ENCODE measurements at places on chromosomes 2 and 18.

DNA sequence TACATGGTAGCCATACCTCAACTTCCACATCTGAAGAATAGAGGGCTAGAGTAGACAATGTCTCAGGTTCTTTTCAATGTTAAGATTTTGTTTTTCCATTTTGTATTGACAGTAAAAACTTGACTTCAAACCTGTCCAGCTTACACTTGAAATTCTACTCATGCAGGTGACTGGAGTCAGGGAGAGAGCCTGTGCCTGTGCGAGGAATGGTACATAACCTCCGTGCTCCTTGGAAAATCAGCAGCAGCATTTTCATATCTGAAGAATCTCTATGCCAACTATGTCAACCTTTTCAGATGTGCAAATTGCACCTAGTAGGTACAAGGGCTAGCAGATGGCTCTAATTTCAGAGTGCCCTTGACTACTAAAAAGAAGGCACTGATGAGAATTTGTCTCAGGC, 2.1 kb downstream of the PLA2R1 start:
- no peak overlapping the region for H3K27ac ChIP-seq
- no peak overlapping the region for H3K4me3 ChIP-seq
- no peak for DNase-seq
- peaks cover 7% of the 10 kb centered on the region for H3K4me1 ChIP-seq

DNA sequence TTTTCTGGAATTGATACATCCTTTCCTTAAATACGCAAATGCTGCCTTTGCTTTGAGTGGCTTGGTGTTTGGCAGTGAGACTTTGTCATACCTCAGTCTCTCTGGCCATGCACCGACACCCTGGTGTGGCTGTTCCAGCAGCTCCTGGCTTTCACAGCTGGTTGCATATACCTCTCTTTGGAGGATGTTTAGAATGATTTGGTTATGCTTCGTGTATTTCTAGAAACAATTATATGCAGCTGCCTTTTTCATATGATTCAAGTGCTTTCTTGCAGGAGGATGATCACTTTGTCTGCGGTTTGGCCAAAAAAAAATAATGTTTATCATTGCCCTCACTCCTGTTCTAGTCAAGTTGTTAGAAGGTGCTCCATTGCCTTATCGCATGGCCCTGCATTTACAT, 95.0 kb upstream of the EML6 start:
- H3K4me1 ChIP-seq = peaks cover 15% of the 10 kb centered on the region
- H3K27ac ChIP-seq = no peak overlapping the region
- peaks cover 48% of the 10 kb centered on the region for H3K36me3 ChIP-seq
- no peaks in the 10 kb centered on the region for H3K27me3 ChIP-seq

- no peaks in the 10 kb centered on the region for H3K36me3 ChIP-seq
- H3K4me1 ChIP-seq = no peaks in the 10 kb centered on the region
- no peak for DNase-seq
- no peak overlapping the region for H3K4me3 ChIP-seq
- no peak overlapping the region for H3K27ac ChIP-seq
- H3K27me3 ChIP-seq = no peaks in the 10 kb centered on the region
These were observed 659.8 kb downstream of the CPS1 start for GRCh38 chr2:211216221-211216620.

DNA sequence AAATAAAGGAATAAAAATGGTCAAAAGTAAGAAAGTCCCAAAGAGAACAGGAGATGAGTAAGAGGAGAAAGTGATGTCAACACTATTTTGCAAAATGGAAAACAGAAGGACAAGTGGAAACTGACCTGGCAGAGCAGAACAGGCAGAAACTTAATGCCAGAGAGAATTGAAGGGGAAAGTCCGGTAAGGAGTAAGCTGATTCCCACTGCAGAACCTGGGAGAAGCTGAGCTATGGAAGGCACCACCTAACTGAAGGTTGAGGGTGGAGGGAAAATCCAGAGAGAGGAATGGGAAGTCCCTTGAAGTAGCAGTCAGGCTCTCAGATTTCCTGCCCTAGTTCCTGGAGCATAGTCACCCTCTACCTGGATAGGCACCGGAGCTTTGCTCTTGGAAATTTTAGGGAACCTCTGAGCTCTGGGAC, 59.8 kb downstream of the MOGAT1 start:
- H3K36me3 ChIP-seq = no peaks in the 10 kb centered on the region
- no peak overlapping the region for H3K4me3 ChIP-seq
- H3K27me3 ChIP-seq = peaks cover 12% of the 10 kb centered on the region

- H3K4me3 ChIP-seq = no peak overlapping the region
- H3K4me1 ChIP-seq = no peaks in the 10 kb centered on the region
- no peak overlapping the region for H3K27ac ChIP-seq
- no peaks in the 10 kb centered on the region for H3K36me3 ChIP-seq
These were observed 30.4 kb upstream of the MAPRE3 start for GRCh38 chr2:26940001-26940400.

GRCh38 chr2:57527685-57528084, 518.9 kb upstream of the VRK2 start:
- H3K27ac ChIP-seq = no peak overlapping the region
- no peak for DNase-seq
- peaks cover 4% of the 10 kb centered on the region for H3K36me3 ChIP-seq
- no peaks in the 10 kb centered on the region for H3K27me3 ChIP-seq
- H3K4me3 ChIP-seq = no peak overlapping the region

DNA sequence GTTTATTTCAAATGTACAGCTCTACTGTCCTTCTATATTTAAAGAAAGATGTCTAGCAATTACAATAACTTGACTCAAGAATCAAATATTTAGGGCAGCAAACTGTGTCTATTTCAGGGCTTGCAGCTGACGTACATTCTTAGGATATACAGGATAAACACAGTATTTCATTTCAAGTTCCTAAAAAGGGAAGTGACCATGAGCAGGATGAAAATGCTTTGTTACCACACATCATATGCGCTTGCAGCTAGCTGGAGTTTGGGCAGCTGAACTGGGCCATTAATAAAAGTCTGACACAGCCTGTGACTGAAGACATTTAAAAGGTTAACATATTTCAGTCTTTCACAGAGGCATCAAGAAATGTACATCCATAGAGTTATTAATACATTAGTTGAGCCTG, 264.6 kb upstream of the TRIB2 start:
- peak overlapping the region; percentile 61 for H3K4me3 ChIP-seq
- H3K27me3 ChIP-seq = no peaks in the 10 kb centered on the region
- peaks cover 41% of the 10 kb centered on the region for H3K4me1 ChIP-seq
- peak overlapping the region; percentile 45 for H3K27ac ChIP-seq
- H3K36me3 ChIP-seq = no peaks in the 10 kb centered on the region

- H3K36me3 ChIP-seq = peaks cover 81% of the 10 kb centered on the region
- H3K27me3 ChIP-seq = no peaks in the 10 kb centered on the region
- peaks cover 2% of the 10 kb centered on the region for H3K4me1 ChIP-seq
- no peak overlapping the region for H3K27ac ChIP-seq
- no peak overlapping the region for H3K4me3 ChIP-seq
These were observed 12.7 kb downstream of the WDR75 start for GRCh38 chr2:189454009-189454408.

DNA sequence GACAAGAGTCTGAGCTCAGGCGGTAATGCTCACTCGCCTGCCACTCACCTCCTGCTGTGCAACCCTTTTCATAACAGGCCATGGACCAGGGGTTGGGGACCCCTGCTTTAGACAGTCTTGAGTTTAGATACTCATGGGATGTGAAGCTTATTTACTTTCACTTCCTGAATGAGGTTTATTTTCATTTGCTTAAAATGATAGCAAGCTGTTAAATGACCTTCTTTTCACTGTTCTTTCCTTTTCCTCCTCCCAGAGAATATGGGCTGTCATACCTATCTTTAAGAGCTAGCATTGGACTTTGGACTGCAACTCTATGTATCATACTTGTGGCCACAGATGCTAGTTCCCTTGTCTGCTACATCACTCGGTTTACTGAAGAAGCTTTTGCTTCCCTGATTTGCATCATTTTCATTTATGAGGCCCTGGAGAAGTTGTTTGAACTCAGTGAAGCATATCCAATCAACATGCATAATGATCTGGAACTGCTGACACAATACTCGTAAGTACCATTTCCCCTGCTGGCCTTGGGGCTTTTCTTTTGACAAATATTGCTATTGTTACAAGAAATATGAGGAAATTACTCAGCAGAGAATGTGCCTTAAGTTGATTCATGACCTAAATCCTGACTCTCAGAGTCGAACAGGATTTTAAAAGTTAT, 168.5 kb downstream of the DPP4 start:
- no peak overlapping the region for H3K27ac ChIP-seq
- H3K36me3 ChIP-seq = no peaks in the 10 kb centered on the region
- no peak for DNase-seq
- no peaks in the 10 kb centered on the region for H3K27me3 ChIP-seq

- H3K4me1 ChIP-seq = no peaks in the 10 kb centered on the region
- H3K27ac ChIP-seq = no peak overlapping the region
- no peaks in the 10 kb centered on the region for H3K36me3 ChIP-seq
- DNase-seq = no peak
- H3K4me3 ChIP-seq = no peak overlapping the region
These were observed 500.5 kb upstream of the SPHKAP start for GRCh38 chr2:228681979-228682378.

GRCh38 chr2:121018136-121019061, 266.6 kb downstream of the TFCP2L1 start:
- H3K27me3 ChIP-seq = peaks cover 3% of the 10 kb centered on the region
- no peak for DNase-seq
- no peaks in the 10 kb centered on the region for H3K36me3 ChIP-seq

DNA sequence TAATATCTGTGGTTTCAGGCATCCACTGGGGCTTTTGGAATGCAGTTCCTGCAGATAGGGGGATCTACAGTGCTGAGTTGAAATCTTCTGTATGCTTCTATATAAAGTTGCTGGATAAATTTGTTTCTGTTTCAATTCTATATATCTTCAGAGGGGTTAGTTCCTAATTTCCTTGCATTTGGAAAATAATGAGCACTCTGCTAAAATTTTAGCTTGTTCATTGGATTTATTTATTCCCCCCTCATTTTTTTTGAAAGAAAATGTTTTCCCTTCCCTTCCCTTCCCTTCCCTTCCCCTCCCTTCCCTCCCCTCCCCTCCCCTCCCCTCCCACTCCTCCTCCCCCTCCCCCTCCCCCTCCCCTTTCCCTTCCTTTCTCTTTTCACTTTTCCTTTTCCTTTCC, 212.3 kb downstream of the GPD2 start:
- no peak for DNase-seq
- no peaks in the 10 kb centered on the region for H3K36me3 ChIP-seq
- H3K27ac ChIP-seq = no peak overlapping the region
- peaks cover 2% of the 10 kb centered on the region for H3K27me3 ChIP-seq

- no peak overlapping the region for H3K27ac ChIP-seq
- no peaks in the 10 kb centered on the region for H3K36me3 ChIP-seq
- DNase-seq = no peak
- no peak overlapping the region for H3K4me3 ChIP-seq
These were observed 95.2 kb upstream of the SPRED2 start for GRCh38 chr2:65527451-65528240.

DNA sequence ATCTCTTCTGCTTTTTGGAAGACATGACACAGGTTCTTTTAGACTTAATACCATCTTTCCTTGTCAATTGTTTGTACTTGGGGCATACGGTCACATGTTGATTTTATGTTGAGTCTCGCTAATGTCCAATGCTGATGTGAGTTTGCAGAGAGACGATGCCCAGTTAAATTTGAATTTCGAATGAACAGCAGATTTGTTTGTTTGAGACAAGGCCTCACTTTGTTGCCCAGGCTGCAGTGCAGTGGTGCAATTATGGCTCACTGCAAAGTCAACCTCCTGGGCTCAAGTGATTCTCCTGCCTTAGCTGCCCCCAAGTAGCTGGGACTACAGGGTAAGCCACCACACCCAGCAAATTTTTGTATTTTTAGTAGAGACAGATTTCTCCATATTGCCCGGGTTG, 473.5 kb downstream of the RIT2 start:
- DNase-seq = no peak
- no peaks in the 10 kb centered on the region for H3K36me3 ChIP-seq
- no peaks in the 10 kb centered on the region for H3K27me3 ChIP-seq
- no peak overlapping the region for H3K27ac ChIP-seq

- H3K27me3 ChIP-seq = no peaks in the 10 kb centered on the region
- DNase-seq = no peak
- H3K36me3 ChIP-seq = peaks cover 3% of the 10 kb centered on the region
These were observed 11.7 kb downstream of the CNDP1 start for GRCh38 chr18:74546007-74546406.

- H3K4me1 ChIP-seq = no peaks in the 10 kb centered on the region
- H3K27me3 ChIP-seq = no peaks in the 10 kb centered on the region
- no peak overlapping the region for H3K27ac ChIP-seq
- H3K4me3 ChIP-seq = no peak overlapping the region
- no peaks in the 10 kb centered on the region for H3K36me3 ChIP-seq
- no peak for DNase-seq
These were observed 42.1 kb upstream of the SNED1 start for GRCh38 chr2:240956171-240956934.

DNA sequence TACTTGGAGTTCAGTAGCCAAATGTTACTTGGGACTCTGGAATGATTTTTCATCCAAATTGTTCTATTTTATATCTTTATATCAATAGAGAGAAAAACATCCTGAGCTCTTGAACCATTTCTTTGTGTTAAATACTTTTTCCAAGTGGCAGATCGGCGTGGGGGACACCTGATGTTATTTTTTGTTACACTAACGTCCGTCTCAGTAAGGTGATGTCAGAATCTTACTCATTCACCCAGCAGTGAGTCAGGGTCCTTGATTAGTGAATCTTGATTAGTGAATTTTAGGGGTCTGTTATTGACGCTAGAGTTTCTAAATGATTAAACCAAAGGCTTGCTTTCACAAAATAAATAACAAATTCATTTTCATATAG, 1.7 kb downstream of the MIB1 start:
- H3K4me3 ChIP-seq = peak overlapping the region; percentile 83
- H3K27me3 ChIP-seq = no peaks in the 10 kb centered on the region
- no peak for DNase-seq
- peaks cover 47% of the 10 kb centered on the region for H3K4me1 ChIP-seq
- H3K27ac ChIP-seq = peak overlapping the region; percentile 42

GRCh38 chr18:74773171-74773624, 175.5 kb downstream of the ZNF407 start:
- H3K27me3 ChIP-seq = no peaks in the 10 kb centered on the region
- H3K27ac ChIP-seq = no peak overlapping the region
- H3K36me3 ChIP-seq = peaks cover under 1% of the 10 kb centered on the region
- H3K4me3 ChIP-seq = no peak overlapping the region
- no peak for DNase-seq
- peaks cover 4% of the 10 kb centered on the region for H3K4me1 ChIP-seq

- H3K27me3 ChIP-seq = no peaks in the 10 kb centered on the region
- H3K36me3 ChIP-seq = no peaks in the 10 kb centered on the region
- DNase-seq = no peak
- no peak overlapping the region for H3K27ac ChIP-seq
- H3K4me1 ChIP-seq = no peaks in the 10 kb centered on the region
- H3K4me3 ChIP-seq = no peak overlapping the region
These were observed 1841.3 kb upstream of the CELF4 start for GRCh38 chr18:39406941-39407340.

DNA sequence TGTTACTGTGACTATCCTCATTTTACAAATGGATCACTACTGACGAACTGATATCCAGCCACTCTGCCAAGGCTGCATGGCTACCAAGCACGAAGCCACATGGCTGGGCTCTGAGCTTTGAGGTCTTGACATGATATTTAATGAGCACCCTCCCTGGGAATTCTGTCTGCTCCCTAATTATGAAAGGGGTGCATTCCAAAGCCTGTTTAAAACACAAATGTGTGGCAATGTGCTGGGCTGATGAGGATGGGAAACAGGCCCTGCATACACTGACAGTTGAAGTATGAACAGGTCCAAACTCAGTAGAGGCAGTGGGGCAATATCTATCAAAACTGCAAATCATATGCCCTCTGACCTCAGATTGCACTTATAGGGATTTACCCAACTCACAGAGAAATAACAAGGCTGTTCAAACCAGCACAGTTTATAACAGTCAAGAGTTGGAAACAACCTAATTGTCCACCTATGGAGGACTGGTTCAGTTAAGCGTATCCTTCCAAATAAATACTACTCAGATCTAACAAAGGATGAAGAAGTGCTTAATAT, 20.8 kb downstream of the CDC42EP3 start:
- peaks cover 92% of the 10 kb centered on the region for H3K4me1 ChIP-seq
- peaks cover 47% of the 10 kb centered on the region for H3K36me3 ChIP-seq

All from activated naive CD8-positive, alpha-beta T cell treated with anti-CD3 and anti-CD28 coated beads, Interleukin-2, amount 50 U/mL, for 24 hours (primary cell).